AG04450 (cell line): ENCODE measurements at places on chromosomes 2 and 18.

- DNase-seq = no peak
These were observed 794 bp downstream of the DLX2 start for GRCh38 chr2:172101821-172102390.

GRCh38 chr18:31244771-31245394, 73.1 kb upstream of the DSG1 start:
- DNase-seq = no peak

DNA sequence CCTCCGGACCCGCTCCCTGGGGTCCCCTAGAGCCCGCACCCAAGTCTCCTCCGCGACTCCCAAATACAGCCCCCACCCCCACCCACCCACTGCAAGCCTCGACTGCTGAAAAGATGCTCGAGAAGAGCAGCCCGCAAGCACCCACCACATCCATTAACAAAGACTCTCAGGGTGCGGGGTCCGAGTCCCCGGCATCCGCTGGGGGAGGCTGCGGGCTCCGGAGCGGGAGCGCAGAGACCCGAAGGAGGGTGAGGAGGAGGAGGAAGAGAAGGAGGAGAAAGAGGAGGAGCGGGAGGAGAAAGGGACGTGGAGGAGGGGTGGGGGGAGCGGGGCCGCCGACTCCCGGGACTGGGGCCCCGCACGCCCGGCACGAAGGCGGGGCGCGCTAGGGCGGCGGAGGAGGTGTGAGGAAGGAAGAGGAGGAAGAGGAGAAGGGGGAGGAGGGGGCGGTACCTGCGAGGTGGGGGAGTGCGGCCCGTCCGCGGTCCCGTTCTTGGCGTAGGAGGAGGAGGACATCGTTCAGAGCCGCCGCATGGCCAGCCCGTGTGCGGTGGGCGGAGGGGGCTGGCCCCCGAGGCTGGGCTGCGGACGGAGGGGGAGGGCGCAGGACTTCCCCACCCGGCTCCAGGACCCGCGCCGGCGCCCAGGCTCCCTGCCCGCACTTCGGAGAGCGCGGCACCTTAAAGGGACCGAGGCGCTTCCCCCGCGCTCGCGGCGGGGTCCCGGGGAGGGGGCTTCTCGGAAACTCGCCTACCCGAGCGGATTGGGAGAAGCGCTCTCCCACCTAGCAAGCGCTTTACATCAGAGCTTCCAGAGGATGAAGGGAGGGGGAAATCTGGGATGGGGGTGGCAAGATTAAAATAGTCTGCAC, at the start of gene CACNB4:
Gene CACNB4 (minus strand): TSS at position 549 of the 871 bp plus-strand sequence.
- DNase-seq = no peak

GRCh38 chr2:54387059-54387991, 68.8 kb upstream of the SPTBN1 start:
- DNase-seq = no peak

DNA sequence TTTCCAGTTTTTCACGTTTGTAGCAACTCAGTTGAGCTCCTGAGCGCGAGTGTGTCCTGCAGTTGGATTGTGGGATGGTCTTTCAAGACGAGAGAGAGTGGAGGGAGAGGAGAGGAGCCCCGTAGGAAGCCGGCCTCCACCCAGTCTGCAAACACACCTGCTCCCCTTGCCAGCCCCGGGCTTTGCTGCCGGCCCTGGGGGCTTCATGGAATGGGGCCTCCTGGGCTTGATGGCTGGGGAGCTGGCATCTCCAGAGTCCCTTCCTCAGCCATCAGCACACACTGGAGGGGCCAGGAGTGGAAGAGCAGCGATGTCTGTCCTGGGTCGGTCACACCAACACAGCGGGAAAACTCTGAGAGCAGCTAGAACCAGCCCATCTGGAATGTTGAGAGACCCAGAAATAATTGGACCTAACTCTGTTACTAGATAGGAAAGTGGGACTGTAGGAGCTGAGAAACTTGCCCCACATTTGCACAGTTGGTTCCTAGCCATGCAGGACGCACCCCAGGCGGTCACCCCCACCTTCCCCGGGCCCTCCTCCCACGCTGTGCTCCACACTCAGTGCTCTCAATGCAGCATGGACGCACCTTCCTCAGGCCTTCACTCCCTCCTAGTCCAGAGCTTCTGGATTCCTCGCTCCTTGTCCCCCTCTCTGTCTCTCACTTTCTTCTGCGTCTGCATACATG, 69.6 kb downstream of the PTGR3 start:
- no peak for DNase-seq

GRCh38 chr18:36450264-36450663, 152.8 kb downstream of the FHOD3 start:
- DNase-seq = no peak

- DNase-seq = no peak
These were observed 118.8 kb downstream of the ABCA12 start for GRCh38 chr2:215019521-215020145.

DNA sequence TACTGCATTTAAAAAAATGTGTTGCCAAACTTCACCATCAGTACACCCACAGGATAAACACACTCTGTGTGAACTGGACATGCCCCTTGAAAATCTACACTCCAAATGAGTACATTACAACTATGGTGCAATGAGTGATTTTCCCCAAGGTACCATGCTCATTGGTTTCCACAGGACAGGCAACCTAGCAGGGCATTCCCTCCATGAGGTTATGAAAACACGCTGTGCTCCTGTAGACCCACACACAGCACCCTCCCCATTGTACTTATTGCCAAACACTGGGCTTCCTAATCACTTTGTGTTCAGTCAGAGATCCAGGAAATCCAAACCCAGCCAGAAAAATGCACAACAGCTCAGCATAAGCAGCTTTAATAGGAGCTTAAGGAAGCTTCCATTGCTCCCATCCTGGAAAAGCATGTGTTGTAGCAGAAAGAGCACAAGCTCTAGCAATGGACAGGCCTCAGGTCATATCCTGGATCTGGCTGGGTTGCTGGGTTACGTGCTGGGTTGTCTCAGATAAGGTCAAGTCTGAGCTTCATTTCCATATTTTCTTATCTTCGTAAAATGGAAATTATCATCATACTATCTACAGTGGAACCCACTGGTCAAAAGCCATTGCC, 20.8 kb upstream of the ATIC start:
- no peak for DNase-seq

- no peak for DNase-seq
These were observed 477 bp downstream of the ACVR1 start for GRCh38 chr2:157875641-157876065.

- DNase-seq = no peak
These were observed 12.0 kb downstream of the TCF4 start for GRCh38 chr18:55576001-55576400.

DNA sequence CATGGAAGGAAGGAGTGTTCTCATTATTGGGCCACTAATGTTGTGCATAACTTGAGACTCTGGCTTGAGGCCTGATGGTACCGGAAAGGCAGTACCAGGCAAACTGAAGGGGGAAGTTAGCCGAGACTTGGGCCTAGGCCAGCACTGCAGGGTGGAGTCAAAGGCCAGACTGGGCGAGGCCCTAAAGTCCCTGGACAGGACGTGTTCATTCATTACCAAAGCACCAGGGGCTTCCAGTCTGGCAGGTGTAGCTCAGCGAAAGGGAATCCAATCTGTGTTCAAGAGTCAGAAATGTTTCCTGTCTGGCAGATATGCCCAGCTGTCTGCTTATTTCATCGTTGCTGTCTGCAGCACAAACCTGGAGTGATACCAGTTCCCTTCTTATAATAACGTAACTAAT, 4.7 kb upstream of the ITSN2 start:
- no peak for DNase-seq

DNA sequence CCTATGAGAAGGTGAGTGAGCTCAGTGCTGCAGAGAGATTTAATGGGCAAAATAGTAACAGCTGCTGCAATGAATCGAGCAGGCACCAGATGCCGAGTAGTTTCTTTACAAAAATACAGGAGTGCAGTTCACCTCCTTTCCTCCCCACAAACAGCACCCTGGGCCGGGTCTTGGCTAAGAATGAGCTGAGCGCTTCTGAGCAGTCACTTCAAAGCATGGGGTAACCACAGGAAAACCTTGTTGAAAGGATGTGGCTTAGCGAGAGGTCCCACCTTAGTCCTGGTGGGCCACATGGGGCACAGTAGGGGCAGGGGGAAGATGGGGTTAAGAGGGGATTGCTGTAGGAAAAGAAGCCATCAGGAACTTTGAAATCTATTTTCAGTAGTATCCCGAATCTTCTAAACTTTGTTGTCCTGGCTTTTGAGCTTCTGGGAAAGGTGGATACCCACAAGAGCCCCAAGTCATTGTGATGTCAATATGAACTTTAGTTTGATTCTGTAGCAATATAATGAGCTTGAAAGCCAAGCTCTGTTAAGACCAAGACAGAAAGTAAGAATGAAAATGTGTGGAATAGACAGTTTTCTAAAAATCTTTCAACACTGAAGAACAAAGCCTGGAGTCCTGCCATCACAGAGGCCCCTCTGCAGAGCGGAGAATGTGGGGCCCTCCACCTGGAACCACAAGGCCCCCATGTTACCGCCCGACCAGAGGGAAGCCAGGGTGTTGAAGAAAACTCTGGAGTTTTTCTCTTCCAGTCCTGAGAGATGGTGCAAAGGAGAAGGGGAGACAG, 101.0 kb upstream of the ZNF236 start:
- DNase-seq = no peak

- DNase-seq = peak; percentile 41
These were observed 20.6 kb upstream of the ATRAID start for GRCh38 chr2:27191070-27191829.

GRCh38 chr2:197669077-197669476, 6.3 kb downstream of the RFTN2 start:
- DNase-seq = no peak

DNA sequence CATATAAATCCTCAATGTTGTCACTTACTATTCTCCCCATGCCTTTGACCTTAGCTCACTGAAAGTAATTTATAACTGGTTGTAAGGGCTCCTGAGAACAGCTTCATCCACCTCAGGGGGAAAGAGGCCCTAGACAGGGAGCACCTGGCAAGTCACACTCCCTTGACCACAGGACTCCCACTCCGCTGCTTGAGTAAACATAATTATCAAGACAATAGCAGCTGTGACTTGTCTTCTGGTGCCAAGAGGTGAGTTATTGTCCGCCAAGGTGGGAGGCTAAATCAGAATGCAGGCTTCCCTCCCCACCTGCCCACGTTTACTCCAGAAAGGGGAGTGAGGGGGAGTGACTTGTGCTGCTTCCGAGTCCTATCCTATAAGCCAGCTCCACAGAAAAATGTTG, 230.6 kb upstream of the LRATD1 start:
- no peak for DNase-seq
